ENCODE measurements at places on chromosomes 3 and 15.

DNA sequence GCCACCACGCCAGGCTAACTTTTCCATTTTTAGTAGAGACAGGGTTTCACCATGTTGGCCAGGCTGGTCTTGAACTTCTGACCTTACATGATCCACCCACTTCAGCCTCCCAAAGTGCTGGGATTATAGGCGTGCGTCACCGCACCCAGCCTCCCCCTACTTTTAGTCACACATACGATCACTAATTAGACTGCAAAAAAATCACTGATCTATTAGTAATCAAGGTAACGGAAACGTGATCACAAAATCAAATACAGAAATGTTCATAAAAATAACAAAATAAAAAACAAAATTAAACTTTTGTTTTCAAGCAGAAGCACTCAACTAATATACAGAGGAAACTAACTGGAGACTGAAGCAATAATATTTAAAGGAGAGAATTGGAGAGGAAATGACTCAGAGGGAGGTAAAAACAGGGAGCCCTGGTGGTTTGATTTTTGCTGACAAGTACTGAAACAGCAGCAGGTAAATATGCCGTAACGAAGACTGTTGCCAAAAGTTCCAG lies 4.6 kb downstream of the WDR53 start:
- DNase-seq = peak; percentile 7

DNA sequence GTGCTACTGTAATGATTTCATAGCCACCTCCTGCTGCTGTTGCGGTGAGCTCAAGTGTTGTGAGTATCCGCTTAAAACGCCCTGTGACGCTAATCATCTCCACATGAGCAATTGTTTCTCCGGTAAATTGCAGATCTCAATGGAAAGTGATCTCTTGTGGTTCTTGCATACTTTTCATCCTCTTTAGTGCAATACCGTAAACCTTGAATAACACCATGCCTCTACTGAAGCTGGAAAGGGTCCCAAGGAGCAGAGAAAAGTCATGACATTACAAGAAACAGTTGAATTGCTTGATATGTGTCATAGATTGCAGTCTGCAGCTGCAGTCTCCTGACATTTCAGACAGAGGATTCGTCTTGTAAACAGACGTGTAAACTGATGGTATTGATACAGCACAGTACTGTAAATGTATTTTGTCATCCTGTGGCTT lies 6.0 kb upstream of the CEMIP start:
- DNase-seq = peak; percentile 81

DNA sequence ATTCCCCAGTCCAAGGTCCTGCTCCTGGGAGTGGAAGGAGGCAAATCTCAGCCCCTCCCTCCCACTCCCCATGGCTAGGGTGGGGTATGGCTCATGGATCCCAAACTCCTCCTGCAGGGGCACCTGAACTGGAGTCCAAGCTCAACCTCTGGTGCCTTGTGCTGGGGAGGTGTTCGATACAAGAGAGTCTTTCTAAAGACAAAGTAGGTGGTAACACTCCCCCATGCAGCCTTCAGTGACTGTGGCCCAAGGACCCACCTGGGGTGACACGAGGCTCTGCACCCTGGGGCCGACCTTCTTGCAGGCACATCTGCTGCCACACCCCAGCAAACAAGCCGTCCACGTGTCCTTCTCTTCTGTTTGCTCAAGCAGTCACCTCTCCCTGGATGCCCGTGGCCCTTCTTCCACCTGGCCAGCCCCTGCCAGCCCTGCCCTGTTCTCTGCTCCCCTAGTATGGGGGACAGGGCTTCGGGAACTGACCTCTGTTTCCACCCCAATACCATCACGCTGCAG lies 36.7 kb upstream of the SLC6A11 start:
- DNase-seq = no peak

DNA sequence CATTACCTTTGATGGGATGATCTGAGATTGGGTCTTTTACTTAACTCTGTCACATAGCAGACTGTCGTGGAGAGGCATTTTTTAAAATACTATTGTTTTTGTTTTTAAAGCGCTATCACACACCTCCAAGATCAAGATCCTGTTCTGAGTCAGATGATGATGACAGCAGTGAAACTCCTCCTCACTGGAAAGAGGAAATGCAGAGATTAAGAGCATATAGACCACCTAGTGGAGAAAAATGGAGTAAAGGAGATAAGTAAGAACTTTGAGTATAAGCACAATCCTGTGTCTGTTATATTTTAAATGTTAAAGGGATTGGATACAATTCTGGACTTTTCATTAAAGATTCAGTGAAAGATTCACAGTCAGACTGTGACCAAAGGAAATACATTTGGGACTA lies 18.4 kb upstream of the ZBTB47 start:
- peak; percentile 49 for DNase-seq

- no peak for DNase-seq
These were observed 88.8 kb upstream of the ADAMTSL3 start for GRCh38 chr15:83565138-83565537.

GRCh38 chr3:53193466-53194209 lies 32.6 kb downstream of the PRKCD start:
- DNase-seq = peak; percentile 18

- peak; percentile 5 for DNase-seq
These were observed 45.1 kb downstream of the MFSD1 start for GRCh38 chr3:158846803-158847451.

- peak; percentile 83 for DNase-seq
These were observed 113.8 kb downstream of the FRMD5 start for GRCh38 chr15:44081026-44082013.
